ENCODE measurements at places on chromosomes 7 and 10.
A peak's percentile ranks its signal among the peaks of the same experiment; 100 is the strongest.

GRCh38 chr10:114043532-114044246 is at the start of gene ADRB1:
ADRB1 (plus strand) TSS chr10:114043866; CDS start chr10:114044133, 267 bp downstream.
- peak; percentile 10 for ATAC-seq

DNA sequence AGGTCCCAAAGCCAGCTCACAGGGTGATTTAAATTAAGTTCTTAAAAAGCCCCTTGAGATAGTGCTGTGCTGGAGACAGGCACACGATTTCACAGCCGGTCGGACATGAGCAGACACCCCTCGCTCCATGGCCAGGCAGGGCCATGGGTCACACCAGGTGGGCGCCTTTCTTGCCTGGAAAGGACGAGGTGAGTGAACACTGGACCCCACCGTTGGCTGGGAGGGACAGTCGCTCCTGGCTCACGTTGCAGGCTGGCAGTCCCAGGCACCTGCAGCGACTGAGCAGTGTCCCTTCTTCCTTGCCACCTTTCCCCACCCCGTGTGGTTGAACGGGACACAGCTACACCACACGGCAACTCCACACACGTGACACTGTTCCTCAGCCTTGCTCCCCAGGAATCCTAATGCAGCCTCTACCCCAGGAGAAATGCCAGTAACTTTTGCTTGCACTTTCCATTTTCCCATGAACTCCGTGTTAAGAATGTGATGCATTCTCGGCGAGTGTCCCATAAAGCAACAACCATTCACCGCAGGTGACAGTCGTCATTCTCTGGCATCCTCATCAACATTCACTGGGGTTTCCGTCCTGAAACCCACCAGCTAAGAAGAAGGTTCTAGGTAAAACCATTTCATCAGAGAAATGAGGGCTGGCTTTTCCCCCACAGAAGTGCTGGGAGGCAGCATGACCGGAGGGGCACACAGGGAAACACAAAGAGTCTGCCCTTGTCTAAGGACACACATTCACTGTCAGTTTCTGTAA is 217.4 kb downstream of the ZMYND11 start:
- no peak for ATAC-seq

DNA sequence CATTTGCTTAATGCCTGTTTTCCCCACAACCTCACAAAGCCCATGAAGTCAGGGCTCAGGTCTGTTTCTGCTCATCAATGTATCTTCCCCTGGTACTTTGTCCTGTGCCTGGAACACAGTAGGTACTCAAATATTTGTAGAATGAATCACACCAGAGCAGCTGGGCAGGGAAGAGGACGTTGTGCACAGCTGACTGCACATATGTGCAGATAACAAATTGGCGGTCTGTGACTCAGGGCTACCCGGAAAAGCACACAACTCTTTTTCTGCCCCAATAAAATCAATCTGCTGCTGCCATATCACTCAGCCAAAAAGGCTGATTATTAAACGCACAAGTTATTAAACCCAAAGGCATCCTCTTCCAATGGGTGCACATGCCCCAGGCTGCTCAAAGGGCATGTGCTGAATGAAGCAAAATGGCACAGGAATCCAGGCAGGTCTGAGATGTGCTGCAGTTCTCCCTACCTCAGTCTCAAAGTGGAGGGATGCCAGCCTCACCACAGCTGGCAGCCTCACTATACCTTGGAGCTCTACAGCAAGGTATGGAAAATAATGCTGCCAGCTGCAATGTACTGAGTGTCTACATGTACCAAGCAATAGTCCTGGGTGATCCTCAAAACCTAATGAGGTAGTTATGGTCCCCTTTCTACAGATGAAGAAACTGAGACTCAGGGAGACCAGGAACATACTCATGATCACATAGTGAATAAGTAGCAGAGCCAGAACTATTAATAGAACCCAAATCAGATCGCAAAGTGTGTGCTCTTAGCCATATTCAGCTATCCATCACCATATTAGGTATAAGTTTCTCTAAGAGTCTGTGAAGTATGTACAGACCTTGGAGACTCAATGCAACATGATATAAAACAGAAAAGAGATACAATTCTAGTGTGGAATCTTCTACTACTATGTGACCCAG is 43.4 kb downstream of the SORBS1 start:
- ATAC-seq = no peak

DNA sequence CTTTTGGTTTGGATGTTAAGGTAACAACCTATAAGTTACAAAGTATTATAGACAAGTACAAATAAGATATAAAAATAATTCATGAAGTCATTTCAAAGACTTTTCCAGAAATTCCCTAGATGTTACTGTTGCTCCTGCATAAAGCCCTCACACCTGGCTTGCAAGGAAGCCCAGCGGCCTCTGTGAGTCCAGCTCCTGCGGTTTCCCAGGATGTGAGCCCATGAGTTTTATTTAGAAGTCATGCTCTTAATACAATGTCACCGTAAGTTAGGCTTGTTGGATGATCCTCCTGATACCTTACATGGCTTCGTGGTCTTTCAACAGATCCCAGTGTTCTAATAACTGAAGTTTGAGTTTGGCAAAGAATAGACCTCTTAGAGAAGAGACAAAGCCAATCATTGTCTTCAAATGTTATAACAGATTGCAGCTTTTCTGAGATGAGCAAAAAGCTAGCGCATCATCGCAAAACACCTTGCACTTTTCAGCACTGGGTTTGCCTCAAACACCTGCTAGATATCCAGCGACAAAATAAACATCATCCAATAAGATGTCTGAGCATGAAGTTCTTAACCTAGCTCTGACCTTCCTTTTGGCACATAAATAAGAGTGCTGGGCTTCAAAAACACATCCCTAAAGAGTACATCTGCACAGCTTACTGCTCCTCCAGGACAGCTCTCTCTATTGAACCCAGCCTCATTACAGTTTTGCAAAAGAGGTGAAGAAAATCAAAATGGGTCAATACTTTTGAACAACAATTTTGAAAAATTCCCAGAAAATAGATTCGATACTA is 3.6 kb downstream of the FAM171A1 start:
- ATAC-seq = no peak

DNA sequence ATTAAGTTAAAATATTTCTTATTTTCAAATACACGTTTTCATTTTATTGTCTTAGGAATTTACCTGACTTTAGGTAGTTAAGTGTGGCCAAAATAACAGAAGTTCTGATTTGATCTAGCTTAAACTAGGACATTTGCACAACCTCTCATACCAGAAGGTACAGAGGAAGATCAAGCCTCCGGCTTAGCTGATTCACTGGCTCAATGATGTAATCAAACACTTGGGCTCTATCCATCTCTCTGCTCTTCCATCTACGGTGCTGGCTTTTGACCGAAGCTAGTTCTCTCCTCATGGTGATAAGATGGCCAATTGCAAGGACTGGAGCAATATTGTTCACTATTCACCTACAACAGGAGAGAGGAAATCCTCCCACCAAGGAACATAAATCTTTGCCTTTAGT is 12.2 kb upstream of the HYCC1 start:
- ATAC-seq = no peak

- no peak for ATAC-seq
These were observed 35.8 kb upstream of the TRUB1 start for GRCh38 chr10:114902151-114902550.

GRCh38 chr7:157886711-157887110 is 549.9 kb downstream of the DNAJB6 start:
- ATAC-seq = no peak

GRCh38 chr7:80552031-80552694 is 40.3 kb upstream of the GNAT3 start:
- ATAC-seq = no peak

- ATAC-seq = no peak
These were observed 40.9 kb upstream of the MTPN start for GRCh38 chr7:136018104-136018503.

GRCh38 chr10:70271996-70272924 is 11.5 kb downstream of the NPFFR1 start:
- peak; percentile 12 for ATAC-seq

- no peak for ATAC-seq
These were observed 396.1 kb downstream of the ZNF33B start for GRCh38 chr10:42242135-42242805.

DNA sequence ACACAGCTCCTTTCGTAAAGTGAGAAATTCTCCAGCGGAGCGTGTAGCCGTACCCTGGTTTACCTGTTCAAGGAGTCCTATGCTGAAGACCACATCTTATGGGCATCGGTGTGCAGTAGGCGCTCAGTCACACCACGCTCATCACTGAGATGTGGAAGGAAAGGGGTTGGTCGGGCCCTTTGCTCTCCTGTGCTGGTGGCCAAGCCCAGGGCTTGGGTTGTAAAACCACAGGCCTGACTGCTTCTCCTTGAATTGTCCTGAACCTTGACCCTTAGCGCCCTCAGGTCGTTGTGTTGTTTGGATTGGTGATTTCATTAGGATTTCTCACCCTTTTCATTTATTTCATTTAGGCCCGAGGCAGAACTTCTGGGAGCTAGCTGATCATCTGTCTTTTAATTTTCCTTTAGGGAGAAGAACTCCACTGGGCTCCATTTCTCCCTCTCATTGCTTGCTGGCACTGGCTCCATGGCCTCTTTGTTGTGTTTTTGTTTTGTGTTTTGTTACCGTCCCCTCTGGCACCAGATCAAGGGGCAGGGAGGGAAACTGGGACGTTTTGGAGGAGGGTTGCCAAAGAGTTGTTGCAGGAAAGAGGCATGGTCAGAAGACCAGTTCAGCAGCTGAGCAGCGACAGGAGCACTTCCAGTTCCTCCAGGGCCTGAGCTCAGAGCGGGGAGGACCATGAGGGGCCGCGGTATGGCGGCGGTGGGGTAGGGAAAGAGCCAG is 511.4 kb upstream of the GALNT17 start:
- ATAC-seq = no peak

DNA sequence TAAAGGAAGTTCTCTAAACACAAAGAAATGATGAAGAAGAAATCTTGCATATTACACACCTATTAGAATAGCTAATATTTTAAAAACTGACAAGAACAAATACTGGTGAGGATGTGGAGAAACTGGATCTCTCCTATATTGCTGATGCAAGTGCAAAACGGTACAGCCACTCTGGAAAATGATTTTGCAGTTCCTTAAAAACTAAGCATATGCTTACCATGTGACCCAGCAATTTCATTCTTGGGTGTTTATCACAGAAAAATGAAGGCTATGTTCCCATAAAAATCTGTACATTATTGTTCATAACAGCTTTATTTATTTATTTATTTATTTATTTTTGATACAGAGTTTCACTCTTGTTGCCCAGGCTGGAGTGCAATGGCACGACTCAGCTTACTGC is 14.9 kb upstream of the PLEKHA1 start:
- ATAC-seq = no peak

DNA sequence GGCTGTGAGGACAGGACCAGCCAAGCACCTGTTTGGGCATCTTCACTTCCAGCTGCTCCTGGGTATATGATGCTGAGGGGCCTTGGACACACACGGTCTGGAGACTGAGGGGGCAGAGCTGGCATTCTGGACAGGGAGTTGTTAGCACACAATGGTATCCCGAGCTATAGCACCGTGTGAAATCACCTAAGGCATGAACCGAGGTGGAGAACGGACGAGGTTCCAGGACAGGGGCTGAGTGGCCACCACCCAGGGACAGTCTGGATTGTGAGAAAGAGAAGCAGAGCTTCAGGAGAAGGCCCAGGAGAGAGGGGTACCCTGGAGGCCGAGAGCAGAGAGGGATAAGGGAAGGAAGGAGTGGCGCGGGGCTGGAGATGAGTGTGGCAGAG is 571.8 kb downstream of the TCERG1L start:
- ATAC-seq = no peak

GRCh38 chr7:147978651-147979050 is 611.9 kb upstream of the C7orf33 start:
- ATAC-seq = no peak

GRCh38 chr7:42790196-42790595 is 121.7 kb downstream of the C7orf25 start:
- ATAC-seq = no peak

DNA sequence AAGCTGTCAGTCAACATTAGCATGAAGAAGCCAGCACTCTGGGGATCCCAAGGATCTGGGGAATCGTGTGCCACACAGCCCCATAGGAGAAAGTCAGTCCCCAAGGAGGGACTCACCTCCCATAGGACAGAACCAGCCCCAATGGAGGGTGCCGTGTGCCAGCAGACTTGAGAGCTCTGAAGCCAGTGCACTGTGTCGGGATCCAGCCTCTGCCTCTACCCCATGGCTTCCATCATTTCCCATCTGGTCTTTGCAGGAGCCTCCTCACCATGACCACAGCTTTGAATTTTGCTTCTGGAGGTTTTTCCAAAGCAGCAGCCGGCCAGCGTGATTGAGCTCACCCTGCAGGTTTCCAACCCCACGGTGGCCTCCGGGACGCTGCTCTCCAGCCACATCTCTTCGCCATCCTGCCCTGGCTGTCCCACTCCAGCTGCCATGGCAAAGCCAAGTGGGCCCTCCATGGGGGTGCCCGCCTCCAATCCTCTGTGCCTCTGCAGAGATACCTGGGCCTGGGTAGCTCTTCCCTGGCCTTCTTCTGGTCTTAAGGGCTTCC is 171.8 kb upstream of the SHH start:
- no peak for ATAC-seq

DNA sequence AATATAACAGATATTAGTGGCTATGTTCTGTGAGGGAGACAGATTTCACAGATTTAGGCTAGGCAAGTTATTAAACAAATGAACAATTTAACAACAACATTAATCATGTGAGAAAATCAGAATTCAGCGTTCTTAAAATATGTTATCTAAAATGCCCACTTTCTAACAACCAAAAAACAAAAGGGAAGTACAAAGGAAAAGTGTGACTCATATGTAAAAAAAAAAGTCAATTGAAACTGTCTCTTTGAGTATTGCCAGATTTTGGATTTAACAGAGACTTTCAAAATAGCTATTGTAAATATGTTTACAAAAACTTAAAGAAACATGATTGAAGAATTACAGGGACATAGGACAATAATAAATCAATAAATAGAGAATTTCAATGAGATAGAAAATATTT is 34.8 kb upstream of the ARHGAP22 start:
- no peak for ATAC-seq

DNA sequence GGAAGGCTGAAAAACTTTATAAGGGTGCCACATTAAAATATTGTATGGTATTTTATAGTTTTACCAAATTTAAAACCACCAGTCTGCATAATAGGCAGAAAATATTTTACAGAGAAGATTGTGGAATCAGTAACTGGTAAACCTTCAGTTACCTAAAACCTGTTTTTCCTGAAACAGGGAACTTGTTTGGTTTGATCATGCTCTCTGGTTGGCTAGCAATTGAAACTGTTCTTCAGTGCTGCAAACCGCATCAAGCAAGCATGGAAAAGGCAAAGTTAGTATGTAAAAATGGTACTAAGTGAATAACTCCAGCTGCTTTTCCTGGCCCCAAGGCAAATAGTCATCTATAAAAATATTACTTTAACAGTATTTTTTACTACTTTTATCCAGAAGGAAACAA is 316.9 kb upstream of the LRRN3 start:
- no peak for ATAC-seq

- no peak for ATAC-seq
These were observed 52.3 kb downstream of the ADARB2 start for GRCh38 chr10:1684991-1685390.

GRCh38 chr7:129769866-129770808 is 158.6 kb downstream of the NRF1 start:
- no peak for ATAC-seq

GRCh38 chr7:22109761-22110160 is 164.1 kb upstream of the CDCA7L start:
- ATAC-seq = no peak

GRCh38 chr10:22911889-22912762 is 15.7 kb upstream of the ARMC3 start:
- ATAC-seq = no peak

- no peak for ATAC-seq
These were observed 23.0 kb upstream of the ZNF467 start for GRCh38 chr7:149796287-149796860.
